ENCODE measurements at places on chromosomes 13 and 19. TPM values are rescaled to one million over a fixed set of nuclear protein-coding genes. Genes with fewer than 3 reads are reported as not detected.
A peak's percentile ranks its signal among the peaks of the same experiment; 100 is the strongest.

Gene ZNF653
- 4.2 TPM for total RNA-seq

Gene APOC1
- 11.6 TPM for total RNA-seq

Gene ETV2
- total RNA-seq, result not detected

Gene IZUMO4
- 3.1 TPM for total RNA-seq

Gene CLEC17A
- total RNA-seq, result 1.0 TPM

- no peak for DNase-seq
Observed at GRCh38 chr13:109199280-109199679, 569.9 kb downstream of the MYO16 start.

Gene KLK10
- 13.8 TPM for total RNA-seq

DNA sequence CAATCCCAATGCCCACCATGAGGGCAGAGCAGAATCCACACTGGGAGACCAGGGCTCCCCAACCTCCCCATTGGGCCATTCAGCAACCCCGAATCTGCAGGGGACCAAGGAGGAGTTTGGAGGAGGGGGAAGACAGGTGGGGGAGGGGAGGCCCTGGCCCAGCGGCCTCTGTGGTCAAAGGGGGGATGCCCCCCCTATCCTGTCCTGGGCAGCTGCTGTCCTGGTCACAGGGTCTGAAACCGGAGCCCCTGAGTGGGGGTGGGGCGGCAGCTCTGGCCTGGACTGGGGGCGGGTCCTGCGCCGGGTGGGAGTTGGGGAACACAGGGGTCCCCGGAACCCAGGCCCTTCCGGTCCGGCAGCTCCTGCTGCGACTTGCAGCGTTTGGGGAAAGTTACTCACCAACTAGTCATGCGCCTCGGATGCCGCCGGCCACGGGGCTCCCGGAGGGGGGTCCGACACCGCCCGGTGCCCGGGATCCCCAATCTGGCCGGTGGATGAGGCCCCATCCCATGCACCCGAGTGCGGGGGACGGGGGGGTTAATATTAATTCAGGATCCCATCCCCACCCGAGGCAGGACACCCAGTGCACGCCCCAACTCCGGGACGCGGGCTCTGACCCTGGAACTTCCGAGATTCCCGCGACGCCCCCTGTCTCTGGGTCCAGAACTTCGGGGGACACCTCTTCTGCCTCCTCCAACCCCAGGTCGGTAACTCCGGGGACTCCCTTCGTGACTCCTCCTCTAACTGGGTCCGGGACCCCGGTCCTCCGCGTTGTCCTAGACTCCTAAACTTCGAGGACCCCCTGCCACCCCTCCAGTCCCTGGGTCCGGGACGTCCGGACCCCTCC, 872 bp downstream of the HOMER3 start:
- peak; percentile 77 for DNase-seq

Gene AXL
- total RNA-seq, result 57.3 TPM

Gene MEIOSIN
- total RNA-seq, result not detected

Gene TPTE2
- total RNA-seq, result not detected

Gene RYR1
- 231 TPM for total RNA-seq

DNA sequence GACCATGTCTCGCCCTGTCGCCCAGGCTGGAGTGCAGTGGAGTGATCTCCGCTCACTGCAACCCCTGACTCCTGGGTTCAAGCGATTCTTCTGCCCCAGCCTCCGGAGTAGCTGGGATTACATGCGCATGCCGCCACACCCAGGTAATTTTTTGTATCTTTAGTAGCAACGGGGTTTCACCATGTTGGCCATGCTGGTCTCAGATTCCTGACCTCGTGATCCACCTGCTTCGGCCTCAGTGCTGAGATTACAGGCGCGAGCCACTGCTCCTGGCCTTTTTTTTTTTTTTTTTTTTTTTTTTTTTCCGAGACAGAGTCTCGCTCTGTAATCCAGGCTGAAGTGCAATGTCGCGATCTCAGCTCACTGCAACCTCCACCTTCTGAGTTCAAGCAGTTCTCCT, 4.9 kb upstream of the KEAP1 start:
- DNase-seq, result no peak

Gene ZNF626
- total RNA-seq, result 25.1 TPM

Gene ZIC2
- not detected for total RNA-seq

Data from tongue (tissue), 3 donors.